ENCODE measurements at places on chromosomes 5 and 9. TPM values are rescaled to one million over a fixed set of nuclear protein-coding genes. Genes with fewer than 3 reads are reported as not detected.
A peak's percentile ranks its signal among the peaks of the same experiment; 100 is the strongest.

Gene RNF183
- total RNA-seq: not detected

Gene WDR38
- total RNA-seq: not detected

Gene NR5A1
- total RNA-seq: not detected

Gene IL5
- not detected for total RNA-seq

Gene IFNB1
- total RNA-seq: not detected

Gene SUSD3
- total RNA-seq: not detected

Gene GMCL2
- not detected for total RNA-seq

Gene DIMT1
- total RNA-seq: 20.2 TPM

Gene PKD2L2
- not detected for total RNA-seq

Gene MOCS2
- 34.1 TPM for total RNA-seq

Gene SPATA31E1
- not detected for total RNA-seq

Gene OR13D1
- not detected for total RNA-seq

- DNase-seq: no peak
Measured at GRCh38 chr5:110376281-110376951, 350.1 kb downstream of the TMEM232 start.

DNA sequence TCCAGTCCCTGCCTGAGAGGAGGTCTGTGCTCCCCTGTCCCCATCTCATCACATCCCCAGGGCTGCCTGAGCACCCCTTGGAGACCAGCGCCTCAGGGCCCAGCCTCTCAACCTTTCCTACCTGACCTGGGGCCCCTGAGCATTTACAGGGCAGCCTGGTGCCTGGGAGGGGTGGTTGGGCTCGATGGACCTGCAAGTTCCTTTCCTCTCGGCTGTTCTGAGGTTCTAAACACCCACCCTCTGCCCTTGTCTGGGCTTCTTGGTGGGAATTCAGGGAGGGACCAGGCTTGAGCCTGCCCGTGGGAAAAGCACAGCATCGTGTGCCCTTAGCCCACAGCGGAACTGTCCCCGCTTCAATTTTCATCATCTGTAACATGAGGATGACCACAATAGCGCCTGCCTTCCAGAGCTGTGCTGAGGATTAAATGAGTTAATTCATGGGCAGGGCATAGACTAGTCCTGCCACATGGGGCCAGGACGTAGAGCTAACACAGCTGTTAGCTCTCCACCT is 91.0 kb upstream of the SH3PXD2B start:
- DNase-seq: no peak

DNA sequence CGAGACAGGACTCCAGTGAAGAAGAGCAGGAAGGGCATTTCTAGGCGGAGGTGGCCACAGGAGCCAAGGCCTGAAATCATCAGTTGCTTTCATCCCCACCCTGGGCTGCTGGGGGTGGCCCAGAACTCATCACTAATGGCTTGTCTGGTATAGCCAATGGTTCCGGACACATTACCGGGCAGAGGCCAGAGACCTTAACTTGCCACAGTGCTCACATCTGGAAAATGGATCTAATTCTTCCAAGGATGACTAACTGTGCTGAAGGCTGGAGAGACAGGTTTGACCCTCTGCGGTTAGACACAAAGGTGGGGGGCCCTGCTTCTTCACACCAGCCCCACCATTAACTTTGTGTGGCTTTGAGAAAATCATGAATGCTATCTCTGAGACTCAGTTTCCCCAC is 6.2 kb upstream of the COL27A1 start:
- DNase-seq: no peak

DNA sequence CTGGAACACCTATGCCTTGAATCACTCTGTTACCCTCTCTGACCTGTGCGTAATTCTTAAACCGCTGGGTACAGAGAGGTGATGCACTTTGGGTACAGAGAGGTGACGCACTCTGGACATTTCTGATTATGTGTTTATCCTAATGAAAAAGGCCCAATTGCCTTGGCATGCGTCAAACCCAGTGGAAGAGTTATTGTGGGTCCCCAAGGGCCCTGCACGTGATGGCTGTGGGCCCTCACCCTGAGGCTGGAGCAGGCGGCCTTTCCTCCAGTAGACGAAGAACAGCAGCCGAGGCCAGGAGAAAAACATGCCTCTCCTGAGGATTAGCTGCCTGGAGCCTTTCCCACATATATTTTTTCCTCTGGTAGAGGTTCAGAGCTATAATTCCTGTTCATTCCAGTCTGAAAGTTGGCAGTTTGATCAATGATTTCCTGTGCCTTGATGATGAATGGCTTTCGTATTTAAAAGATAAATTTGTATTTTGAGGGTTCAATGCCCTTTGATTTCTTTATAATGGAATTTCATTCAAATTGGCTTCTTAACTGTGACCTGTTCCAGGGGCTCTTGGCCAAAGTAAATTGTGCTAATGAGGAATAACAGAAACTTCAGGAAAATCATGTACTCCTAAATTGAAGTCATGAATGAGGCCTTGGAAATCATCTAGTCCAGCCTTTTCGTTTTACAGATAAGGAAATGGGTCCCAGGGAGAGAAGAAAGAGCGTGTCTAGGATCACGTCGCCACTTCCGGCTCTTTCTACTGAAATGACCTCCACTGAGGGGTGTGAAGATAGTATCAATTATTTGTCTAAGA is 22.8 kb downstream of the ACER2 start:
- no peak for DNase-seq

DNA sequence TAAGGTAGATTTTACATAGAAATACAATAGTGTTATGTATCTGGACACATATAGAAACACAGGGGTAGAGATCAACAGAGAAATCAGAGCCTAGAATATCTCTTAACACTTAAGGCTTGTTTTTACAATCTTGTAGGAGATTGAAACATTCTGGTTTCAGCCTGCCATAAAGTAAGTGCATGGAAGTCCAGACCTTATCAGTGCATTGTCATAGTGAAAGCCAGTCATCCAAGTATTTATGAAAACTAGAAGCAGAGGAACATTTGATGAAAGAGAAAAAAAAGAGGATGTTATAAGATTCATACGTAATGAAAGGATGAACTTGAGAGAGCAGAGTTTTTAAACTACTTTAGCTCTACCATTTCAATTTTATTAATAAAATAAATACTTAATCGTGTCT is 194.3 kb upstream of the TRPC7 start:
- no peak for DNase-seq

- DNase-seq: no peak
Measured at GRCh38 chr9:8351436-8351835, 551.9 kb upstream of the DMAC1 start.

- no peak for DNase-seq
Measured at GRCh38 chr5:2995667-2996066, 244.2 kb upstream of the IRX2 start.

DNA sequence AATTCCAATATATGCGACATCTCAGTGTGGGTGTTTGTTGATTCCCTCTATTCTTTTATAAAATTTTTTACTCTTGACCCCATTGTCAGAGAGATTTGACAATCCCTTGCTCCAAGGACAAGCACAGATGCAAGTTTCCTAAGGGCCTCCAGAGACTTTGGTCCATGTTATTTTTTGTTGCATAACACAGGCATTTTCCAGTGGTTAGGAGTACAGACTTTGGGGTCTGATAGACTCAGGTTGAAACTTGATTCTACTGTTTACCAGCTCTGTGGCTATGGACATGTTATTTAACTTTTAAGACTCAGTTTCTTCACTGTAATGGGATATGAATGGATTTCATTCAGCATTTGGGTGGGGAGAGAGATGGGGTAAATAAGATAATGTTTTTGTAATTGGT is 361.3 kb downstream of the ENC1 start:
- DNase-seq: no peak

GRCh38 chr9:98971168-98971914 is 27.6 kb downstream of the COL15A1 start:
- DNase-seq: no peak

DNA sequence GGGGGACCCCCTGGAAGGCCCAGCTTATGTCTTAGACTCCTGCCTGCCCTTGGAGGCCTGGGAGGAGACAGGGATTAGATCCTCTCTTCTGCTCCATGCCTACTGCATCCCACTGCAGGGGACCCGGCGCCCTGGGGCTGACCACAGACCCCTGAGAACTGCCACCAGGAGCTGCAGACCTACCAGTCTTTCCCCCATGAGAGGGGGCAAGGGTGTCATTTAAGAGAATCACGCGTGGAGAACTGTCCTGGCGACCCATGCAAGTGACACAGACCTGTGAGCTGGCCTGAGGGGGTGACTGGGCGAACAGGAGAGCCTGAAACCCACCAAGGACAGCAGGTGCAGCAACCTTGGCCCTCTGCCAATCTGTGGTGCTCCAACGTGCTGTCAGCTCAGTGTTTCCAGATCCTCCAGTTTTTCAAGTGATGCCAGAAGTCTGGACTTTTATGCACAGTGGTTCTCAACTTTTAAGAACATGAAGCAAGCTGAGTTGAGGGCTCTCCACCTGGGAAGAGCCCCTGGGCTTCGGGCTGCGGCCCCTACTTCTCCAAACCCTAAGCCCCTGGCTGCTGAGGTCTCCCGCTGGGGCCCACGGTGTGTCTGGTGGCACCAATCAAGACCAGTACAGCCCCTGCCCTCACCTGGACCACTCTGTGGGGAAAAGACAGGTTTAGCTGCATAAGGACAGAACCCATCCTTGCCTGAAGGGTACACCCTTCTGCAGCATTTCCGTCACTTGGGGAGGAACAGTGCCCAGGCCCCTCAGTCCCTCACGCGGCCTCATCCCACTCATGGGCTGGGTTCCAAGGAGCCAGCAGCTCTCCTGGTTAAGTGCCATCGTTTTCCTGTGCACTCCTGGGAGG is 18.2 kb downstream of the GFPT2 start:
- peak; percentile 57 for DNase-seq

- DNase-seq: no peak
Measured at GRCh38 chr5:125310749-125311148, 564.3 kb upstream of the ZNF608 start.

GRCh38 chr5:35183556-35183955 is 46.7 kb downstream of the PRLR start:
- no peak for DNase-seq

GRCh38 chr5:58922461-58923171 is 339.7 kb downstream of the RAB3C start:
- no peak for DNase-seq

- no peak for DNase-seq
Measured at GRCh38 chr5:175826980-175827379, 44.4 kb upstream of the CPLX2 start.

- DNase-seq: no peak
Measured at GRCh38 chr5:151208481-151208914, 15.4 kb downstream of the CCDC69 start.

- no peak for DNase-seq
Measured at GRCh38 chr5:61965490-61965889, 340.5 kb upstream of the KIF2A start.

DNA sequence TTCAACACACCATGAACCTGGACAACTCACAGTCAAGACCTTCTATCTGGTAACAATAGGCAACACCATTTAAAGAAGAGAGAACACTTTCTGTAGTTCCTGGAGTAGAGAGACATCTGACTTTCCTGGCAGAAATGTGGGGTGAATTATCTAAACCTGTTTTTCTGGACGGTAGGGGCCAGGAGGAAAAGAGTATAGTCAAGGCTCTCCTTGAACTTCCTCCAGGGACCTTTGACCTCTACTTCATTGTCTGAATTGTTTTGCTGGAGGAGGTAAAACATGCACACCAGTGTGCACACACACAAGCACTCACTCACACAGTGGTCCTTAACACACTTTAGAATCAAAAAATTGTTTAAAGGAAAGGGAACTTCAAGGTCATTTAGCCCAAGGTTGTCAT is 13.2 kb downstream of the S100Z start:
- DNase-seq: no peak

GRCh38 chr5:129051283-129051682 is 43.3 kb upstream of the ISOC1 start:
- no peak for DNase-seq

Data from chondrocyte (in vitro differentiated cells).